Stimulated activated CD8-positive, alpha-beta memory T cell treated with anti-CD3 and anti-CD28 coated beads, Interleukin-15, amount 100 ng/mL, for 4 hours (primary cell): ENCODE measurements at places on chromosomes 13 and 19.
A peak's percentile ranks its signal among the peaks of the same experiment; 100 is the strongest.

- DNase-seq = no peak
Observed at GRCh38 chr19:4678881-4679790, 9.0 kb upstream of the MYDGF start.

DNA sequence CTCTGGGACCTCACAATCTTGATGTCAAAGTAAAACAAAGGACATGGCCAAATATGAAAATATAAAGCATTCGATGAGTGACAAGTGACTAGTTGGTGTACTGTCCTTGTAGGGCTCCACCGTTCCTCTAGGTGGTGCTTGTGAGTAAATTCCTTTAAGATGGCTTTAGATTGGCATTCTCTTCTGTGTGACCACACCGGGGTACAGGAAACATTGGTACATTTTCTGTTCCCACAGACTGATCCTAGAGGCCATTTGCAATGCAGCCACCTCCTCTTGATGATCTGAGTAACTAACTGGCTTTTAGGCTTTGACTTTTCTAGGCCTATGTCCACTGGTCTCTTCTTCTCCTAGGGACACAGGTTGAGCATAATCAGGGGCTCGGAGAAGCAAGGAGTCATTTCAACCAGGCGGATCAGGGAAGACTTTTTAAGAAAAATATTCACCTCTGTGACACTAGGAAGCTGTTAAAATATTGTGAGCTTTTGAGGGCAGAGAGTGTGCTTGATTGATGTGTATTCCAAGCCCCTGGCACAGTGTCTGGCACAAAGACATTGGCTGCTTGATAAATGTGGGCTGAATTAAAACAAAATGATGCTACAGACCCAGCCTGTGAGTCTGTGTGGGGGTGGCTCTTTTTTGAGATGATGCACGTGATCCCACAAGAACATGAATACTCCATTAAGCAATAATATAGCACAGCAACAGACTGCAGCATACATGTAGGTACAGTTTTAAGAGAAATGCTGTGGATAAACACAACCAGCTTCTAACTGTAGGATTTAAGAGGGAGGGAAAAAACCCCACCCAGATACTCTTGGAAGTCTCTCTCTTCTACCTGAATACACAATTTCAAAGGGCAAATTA, 21.0 kb downstream of the EPSTI1 start:
- peak; percentile 10 for DNase-seq

GRCh38 chr13:86188170-86188569, 389.0 kb upstream of the SLITRK6 start:
- DNase-seq = no peak

DNA sequence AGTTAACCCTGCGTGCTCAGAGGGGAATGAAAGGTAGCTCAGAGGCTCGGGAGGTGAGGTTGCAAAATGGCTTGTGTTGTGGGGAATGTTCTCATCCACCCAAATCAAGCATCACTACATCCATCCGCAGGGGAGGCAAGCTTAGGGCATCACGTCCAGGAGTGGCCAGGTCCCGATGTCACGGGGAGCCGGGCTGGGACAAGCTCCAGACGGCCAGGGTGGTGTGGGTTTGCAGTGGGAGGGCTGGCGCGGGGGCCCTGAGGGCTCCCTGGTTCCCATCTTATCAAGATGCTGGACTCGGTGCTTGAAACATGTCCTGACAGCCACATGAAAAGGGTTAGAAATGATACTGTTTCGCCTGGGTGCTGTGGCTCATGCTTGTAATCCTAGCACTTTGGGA, 25.8 kb downstream of the EPN1 start:
- DNase-seq = no peak

GRCh38 chr19:49799798-49800376, 13.2 kb downstream of the FUZ start:
- no peak for DNase-seq

GRCh38 chr13:33642374-33643065, 175.4 kb upstream of the RFC3 start:
- DNase-seq = no peak

- DNase-seq = no peak
Observed at GRCh38 chr13:52395704-52396103, 10.3 kb downstream of the THSD1 start.

GRCh38 chr13:30105381-30105780, 202.0 kb downstream of the KATNAL1 start:
- DNase-seq = no peak

GRCh38 chr19:38557205-38557799, 60.5 kb downstream of the MAP4K1 start:
- DNase-seq = no peak

GRCh38 chr13:77511552-77511951, 24.0 kb upstream of the SCEL start:
- DNase-seq = no peak

DNA sequence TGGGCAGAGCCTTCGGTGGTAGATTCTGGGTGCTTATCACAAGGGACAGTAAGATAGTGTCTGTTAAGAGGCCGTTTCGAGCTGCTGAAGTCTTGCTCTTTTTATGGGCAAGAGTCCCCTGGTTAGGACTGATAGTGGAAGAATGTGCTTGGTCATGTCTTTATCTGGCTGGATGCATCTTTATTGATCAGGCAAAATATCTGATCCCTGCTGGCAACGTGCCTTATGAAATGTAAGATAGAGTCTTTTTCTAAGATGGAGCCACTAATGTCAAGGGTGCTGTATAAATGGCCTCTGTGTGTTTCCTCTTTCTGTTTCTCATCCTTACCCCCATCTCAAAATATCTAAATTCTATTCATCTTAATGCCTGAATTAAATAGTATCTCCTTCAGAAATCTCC, 53.3 kb downstream of the MYO16 start:
- DNase-seq = no peak

DNA sequence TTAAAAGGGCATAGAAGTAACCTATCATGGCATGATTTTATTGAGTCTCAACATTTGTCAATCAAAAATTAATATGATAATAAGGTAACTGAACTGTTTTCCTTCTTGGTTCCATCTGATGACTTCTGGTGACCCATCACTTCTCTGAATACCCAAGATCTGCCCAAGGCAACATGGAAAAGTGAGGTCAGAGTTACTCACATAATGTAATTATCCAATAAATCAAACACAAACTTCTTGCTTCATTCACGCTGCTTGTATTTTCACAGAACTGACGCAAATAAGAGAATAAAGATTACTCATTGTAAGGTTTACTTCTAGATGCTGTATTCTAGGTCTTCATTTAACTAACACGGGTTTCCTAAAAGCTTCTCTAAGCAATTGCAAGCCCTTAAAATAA, 361.6 kb downstream of the RBM26 start:
- no peak for DNase-seq

DNA sequence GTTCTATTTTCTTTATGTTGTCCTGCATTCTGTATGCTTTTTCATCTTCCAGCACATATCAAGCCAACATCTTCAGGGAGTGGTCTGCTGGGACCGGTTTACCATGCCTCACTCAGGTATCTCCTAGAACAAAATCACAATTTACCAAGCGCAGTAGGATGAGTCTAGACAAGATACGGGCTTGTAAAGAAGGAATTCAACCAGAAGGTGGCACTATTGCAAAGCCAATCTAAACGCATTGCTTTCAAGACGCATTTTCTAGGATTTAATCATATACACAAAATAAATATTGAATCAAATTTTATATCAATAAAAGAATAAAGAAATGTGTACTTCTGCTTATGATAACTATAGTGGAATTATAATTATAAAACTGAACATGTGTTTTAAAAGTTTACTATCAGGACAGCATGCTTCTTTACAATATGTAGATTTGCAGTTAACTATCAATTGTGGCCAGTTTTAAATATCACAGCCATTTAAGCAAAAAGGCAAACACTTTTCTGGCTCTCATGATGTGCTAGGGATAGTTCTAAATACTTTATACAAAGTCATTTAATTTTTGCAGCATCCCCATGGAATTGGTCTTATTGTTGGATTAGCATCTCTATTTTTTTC, 16.1 kb upstream of the TPP2 start:
- no peak for DNase-seq

- DNase-seq = no peak
Observed at GRCh38 chr19:35458731-35459391, 10.8 kb downstream of the FFAR2 start.

GRCh38 chr19:47445937-47446402, 25.7 kb downstream of the SLC8A2 start:
- DNase-seq = peak; percentile 72

DNA sequence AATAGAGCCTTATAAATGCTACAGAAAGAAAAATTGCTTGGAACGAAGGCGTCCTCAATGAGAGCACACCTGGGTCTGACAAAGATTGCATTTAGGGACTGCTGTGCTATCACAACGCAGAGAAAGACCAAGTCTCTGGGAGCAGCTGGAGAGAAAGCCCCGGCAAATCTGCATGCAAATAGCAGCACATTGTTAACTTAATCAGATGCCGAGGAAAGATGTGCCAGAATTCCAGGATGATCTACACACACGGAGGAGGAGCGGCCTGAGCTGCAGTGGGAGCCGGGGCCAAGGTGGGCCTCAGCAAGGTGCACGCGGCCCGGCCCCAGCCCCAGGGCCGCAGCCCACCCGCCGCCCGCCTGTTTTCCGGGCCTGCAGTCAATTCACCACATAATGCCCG, 1.4 kb downstream of the ZNF536 start:
- DNase-seq = no peak

DNA sequence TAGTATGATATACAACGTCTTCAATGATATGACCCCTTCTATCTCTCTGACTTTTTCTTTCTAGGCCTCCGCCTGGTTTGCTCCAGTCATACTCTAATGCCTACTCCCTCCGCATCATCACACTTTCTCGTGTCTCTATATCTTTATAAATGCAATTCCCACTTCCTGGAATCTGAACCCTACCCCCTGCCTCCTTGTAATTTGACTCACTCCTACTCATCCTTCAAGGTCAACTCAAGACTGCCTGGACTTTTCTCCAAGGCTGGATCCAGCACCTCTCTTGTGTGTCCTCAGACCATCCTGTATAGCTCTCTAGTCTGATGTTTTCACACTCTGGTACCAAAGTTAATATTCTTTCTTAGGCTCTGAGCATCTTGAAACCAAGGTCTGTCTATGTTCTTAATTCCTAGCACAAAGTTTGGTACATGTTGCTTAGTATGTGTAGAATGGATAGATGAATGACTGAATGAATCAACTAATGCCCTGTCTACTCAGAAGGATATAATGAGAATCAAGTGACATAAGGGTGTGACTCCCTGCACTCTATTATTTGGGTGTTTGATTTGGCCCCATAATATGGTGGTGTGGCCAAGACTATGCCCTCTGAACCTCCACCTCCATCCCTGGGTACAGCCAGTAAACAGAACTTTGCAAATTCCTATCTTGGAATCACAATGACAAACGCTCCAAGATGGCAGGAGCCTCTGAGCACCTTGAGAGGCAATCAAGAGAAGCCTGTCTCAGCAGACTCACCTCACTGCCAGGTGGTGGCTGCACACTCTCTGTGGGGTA, 74.3 kb upstream of the SERP2 start:
- no peak for DNase-seq

DNA sequence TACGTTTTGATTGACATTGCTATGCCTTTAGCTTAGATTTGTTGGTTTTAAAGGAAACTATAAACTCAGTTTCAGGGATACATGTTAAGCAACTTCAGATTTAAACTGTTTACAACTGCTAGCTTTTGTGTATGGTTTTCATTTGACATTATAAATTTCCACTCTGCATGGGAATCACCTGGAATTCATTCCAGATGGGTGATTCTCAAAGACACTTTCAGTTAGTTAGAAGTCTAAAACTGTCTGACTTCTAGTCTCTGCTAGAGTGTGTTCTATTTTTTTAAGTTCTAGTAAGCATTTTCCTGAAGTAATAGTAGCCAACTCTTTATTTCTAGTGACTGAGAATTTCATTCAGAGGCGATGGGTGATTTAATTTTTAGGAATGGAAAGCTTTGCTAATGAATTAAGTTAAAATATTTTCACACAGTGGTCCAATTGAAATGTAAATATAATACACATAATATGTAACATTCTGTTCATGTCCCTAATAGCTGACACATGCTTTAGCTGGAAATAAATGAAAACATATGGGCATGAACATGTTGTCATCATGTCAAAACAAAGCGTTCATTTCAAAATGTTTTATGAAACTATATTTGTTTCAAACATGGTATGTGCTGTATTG, 58.3 kb upstream of the CSNK1A1L start:
- no peak for DNase-seq

- no peak for DNase-seq
Observed at GRCh38 chr13:24288870-24289269, 20.5 kb upstream of the C1QTNF9 start.

GRCh38 chr13:31110617-31111016, 51.1 kb downstream of the HSPH1 start:
- DNase-seq = no peak

GRCh38 chr19:4012092-4012974, 4.8 kb downstream of the PIAS4 start:
- no peak for DNase-seq

- DNase-seq = no peak
Observed at GRCh38 chr13:31803311-31803710, 64.0 kb downstream of the RXFP2 start.

- no peak for DNase-seq
Observed at GRCh38 chr19:10361569-10362011, 18.8 kb downstream of the TYK2 start.

- DNase-seq = no peak
Observed at GRCh38 chr13:94176561-94176960, 302.9 kb downstream of the DCT start.

DNA sequence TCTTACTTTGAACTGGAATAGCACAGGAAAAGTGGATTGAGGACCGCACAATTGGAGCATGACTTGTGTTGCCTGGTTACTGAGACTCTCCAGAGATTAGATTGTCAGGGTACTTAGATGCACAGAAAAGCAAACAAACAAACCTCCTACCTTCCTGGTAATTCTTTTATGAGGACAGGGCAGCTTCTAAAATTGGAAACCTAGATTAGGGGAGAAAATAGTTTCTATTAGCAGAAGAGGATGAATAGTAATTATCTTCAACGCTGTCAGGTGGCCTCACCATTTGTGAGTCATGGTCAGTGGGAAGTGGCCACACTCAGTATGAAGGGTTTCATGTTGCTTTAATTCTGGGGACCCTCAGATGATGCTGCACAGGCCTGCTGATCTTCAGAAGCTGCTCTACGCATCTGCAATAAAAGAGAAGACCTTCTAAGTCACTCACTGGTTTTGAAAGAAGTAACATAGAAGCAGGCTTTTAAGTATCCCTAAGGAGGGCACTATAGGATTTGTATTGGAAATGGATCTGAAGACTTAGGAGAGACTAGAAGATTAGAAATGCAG, 106.8 kb downstream of the LACC1 start:
- DNase-seq = no peak

GRCh38 chr19:35509861-35510625, 3.4 kb downstream of the DMKN start:
- peak; percentile 36 for DNase-seq

- peak; percentile 95 for DNase-seq
Observed at GRCh38 chr19:35628565-35629331, at the start of gene RBM42. TSS of gene RBM42 (plus strand) at chr19:35629036. CDS start at chr19:35629154, 118 bp downstream.

DNA sequence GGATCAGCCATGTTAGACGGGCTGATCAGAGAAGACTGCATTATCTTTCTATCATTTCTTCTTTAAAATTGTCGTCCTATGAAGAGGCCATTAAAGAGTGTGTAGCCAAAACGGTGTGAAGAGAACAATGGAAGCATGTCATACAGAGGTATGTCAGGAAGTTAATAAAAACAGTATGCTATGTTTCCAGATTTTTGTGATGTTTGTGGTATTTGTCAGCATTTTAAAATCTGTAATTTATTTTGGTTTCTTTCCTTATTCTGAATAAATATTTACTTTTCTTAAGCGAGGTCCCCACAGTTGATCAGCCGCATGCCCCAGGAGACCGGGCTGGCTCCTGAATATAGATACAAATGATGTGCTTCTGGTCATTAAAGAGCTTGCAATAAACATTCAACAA, 142.9 kb upstream of the SERP2 start:
- DNase-seq = no peak
